ENCODE measurements at places on chromosomes 1 and 21.

DNA sequence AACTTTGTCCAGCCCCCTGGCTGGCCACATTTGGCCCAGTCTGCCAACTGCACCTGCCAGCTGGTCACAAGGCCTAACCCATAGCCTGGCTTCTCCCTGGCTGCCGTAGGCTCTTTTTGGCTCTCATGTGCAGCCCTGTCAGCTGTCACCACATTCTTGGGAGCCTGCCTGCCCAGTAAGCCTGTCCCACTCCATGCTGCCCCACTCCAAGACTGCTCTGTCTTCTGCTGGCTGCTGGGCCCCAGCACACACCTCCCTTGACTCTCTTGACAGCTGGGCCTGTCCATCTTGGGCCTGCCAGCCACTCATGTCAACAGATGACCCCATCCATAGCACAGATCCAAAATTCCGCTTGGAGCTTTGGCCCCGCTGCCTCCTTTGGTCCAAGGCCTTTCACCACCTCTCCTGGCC, 74.3 kb upstream of the EDN2 start:
- no peak for DNase-seq

- no peak for DNase-seq
These were observed 82.6 kb upstream of the MAP10 start for GRCh38 chr1:232722626-232723025.

GRCh38 chr1:203273869-203274602, 31.3 kb upstream of the BTG2 start:
- DNase-seq: no peak

DNA sequence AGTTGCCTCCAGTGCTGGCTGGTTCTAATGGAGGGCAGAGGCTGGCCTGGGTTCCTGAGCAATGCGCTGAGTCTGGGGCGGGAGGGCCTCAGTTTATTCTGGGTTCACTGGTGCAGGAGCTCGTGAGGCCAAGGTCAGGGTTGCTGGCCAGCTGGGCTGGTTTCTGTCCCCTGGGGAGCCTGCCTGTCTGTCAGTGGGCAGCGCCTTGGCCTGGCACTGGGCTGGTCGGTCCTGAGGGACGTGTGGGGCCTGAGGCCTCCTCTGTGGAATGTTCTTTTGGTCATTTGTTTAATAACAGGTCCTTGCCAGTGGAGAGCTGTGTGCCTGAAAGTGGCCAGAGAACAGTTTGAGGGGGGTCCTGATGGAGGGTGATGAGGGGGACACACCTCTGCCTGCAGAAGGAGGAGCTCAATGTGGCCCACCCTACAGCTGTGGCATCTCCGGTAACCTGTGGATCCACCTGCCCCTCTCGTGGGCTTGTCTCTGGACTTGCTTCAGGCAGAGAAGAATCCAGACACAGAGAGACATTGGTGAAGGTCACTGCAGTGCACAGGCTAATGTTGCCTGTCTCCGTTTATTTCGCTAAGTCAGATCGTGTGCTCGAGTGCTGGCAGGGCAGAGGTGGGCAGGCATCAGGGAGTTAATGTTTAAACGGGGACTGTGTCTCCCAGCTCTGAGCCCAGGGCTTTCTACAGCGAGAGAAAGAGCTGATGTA, 34.6 kb downstream of the COQ8A start:
- DNase-seq: no peak

- no peak for DNase-seq
These were observed 48.3 kb upstream of the MTR start for GRCh38 chr1:236746785-236747184.

GRCh38 chr1:193102662-193103061, 2.6 kb downstream of the GLRX2 start:
- no peak for DNase-seq

GRCh38 chr1:29439615-29440014, 203.3 kb downstream of the PTPRU start:
- DNase-seq: no peak

- no peak for DNase-seq
These were observed 39.0 kb upstream of the RGS5 start for GRCh38 chr1:163241746-163242145.

DNA sequence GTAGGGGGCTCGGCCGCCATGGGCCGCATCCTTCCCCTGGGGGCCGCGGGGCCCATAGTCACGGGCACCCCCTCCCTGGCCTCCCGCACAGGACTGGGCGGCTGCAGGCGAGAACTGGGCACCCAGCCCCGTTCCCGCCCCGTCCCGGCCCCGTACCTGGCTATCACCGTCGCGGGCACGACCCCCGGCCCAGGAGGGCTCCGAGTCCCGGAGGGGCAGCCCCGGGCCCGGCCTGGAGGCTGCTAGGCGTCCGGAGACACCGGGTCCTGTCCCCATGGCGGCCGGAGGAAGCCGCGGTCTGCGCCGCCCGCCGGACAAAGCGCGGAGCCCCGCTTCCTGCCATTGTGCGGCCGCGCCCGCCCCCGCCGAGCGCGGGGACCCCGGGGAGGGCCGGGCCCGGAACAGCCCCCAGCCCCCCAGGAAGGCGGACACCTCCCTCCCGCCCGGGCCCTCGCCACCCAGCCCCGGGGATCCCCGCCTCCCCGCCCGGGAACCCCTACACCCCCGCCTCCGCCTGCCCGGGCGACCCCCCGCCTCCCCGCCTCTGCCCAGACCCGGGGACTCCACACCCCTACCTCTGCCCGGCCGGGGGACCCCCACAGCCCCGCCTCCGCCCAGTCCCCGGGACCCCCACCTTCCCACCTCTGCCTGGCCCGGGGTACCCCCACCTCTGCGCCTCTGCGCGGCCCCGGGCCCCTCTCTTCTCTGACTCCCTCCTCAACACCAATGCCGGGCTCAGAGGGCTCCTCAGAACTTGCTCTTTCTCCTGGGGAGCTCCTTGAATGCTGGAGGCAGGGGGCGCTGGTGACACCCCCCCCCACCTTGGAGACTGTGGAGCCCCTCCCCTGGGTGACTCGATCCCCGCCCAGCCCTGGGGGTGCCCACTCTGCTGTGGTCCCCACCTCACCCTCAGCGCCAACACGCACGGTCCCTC, 6.0 kb downstream of the PLEKHG5 start:
- no peak for DNase-seq
